Hematopoietic multipotent progenitor cell treated with erythropoietin and hydrocortisone succinate and interleukin-3 and kit ligand, for 4 days (in vitro differentiated cells): ENCODE measurements at places on chromosomes 3 and 15.

DNA sequence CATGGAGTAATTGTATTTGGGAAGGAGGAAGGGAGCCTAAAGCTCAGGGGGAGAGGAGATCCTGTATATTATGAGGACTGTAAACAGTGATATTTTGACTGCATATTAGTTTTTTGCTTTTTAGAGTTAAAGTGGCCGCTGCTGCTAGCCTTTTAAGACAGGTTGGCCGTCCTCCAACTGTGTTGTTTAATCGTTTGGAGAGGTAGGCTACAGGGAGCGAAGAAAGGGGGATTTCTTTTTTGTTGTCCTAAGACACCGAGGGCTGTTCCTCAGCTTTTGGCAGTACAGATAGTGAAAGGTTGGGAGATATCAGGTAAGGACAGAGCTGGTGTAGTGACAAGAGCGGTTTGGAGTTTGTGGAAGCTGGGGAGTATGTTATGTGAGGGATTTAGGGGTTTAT, 38.2 kb upstream of the RNF7 start:
- no peak for DNase-seq

DNA sequence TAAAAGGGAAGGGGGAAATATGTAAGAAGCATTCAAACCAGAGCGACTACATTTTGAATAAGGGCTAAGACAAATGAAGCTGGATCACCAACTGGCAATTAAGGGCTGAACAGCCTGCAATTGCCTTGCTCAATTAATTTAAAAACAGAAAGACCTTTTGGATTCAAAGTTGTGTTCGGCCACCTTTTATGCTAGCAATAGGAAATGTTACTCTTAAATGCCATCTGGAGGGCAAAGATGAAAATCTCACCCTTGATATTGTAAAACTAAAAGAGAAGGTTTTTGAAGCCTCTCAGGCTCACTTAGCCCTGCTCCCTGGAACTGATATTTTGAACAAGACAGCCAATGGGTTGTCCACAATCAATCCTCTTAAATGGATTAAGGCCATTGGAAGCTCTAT, 44.2 kb downstream of the ACAD9 start:
- DNase-seq: peak; percentile 40

- peak; percentile 96 for DNase-seq
Measured at GRCh38 chr15:73950831-73951561, 24.7 kb downstream of the LOXL1 start.

DNA sequence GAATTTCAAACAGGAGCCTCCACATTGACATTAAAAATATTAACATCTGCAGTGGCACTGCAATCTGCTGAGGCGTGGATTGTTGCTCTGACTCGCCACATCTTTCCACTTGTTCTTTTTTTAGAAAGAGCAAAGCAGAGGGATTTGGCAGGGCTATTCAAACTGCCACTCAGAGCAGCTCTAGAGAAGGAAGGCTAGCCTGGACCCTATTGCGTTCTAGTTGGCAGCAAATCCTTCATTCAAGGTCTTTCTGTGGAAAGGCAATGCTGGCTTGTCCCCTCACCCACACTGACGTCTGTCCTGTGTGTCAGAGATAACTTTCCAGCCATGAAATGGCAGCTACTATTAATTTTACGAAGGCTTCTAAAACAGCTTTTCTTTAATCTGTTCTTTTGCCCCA, 483.2 kb upstream of the SGO1 start:
- no peak for DNase-seq

DNA sequence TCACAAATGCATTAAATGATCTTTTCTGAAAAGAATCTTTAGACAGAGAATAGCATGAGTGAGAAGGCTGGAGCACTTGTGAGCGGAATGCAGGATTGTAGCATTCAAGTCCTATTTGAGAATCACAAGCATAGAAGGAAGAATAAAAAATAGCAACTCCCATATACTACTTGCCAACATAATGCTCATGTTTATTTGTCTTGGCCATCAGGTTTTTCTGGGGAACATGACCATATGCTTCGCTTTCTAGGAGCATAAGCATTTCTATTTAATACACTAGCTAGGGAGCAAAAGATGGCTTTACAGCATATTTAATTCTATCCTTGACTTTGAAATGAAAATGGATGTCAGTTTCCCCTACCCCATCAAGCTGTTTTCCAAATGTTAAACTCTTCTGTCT, 170.3 kb upstream of the MITF start:
- no peak for DNase-seq

GRCh38 chr3:119862616-119863015, 80.7 kb downstream of the NR1I2 start:
- DNase-seq: no peak

- DNase-seq: no peak
Measured at GRCh38 chr3:149003653-149004305, 12.4 kb downstream of the GYG1 start.

- DNase-seq: peak; percentile 90
Measured at GRCh38 chr3:48507256-48508061, 3.5 kb upstream of the SHISA5 start.

- no peak for DNase-seq
Measured at GRCh38 chr15:58932710-58933280, 684 bp downstream of the SLTM start.

GRCh38 chr15:96115642-96116041, 214.9 kb upstream of the NR2F2 start:
- DNase-seq: no peak

GRCh38 chr3:141477224-141477623, 9.6 kb upstream of the RASA2 start:
- no peak for DNase-seq

DNA sequence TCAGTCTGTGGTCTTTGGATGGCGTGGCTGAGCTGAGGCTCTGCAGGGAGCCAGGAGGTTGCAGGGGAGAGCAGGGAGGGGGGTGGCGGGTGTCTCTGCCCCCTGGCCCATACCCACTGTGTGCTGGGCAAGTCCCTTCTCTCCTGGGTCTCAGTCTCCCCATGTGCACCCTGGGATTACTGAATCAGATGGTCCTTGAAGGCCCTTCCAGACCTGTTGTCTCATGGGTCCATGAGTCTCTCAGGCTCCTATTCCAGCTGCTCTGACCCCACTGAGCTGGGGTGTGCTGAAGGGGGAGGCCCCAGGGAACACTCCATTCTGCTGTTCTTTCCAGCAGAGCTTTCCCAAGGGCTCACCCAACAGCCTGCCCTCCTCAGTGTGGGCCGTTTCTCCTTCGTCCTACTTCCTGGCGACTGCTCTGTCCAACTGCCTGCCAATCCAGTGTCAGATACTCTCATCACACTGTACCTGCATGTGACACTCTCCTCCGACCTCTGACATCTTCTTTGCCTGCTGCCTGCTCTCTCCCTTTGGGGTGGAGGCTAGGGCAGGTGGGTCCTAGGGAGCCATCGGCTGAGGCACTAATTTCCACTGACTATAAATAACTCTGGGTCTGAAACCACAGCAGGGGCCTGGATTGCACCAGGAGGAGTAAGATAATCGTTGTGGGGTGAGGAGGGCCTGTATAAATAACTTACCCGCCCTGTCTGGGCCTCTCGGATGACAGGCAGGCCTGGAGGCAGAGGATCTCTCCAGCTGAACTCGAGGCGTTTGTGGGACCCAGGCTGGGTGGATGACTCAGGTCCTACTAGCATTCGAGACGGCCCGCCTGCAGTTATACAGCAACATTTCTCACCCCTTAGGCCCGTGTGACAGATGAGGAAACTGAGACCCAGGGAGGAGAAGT, 67.1 kb downstream of the ATP2B2 start:
- DNase-seq: peak; percentile 84

DNA sequence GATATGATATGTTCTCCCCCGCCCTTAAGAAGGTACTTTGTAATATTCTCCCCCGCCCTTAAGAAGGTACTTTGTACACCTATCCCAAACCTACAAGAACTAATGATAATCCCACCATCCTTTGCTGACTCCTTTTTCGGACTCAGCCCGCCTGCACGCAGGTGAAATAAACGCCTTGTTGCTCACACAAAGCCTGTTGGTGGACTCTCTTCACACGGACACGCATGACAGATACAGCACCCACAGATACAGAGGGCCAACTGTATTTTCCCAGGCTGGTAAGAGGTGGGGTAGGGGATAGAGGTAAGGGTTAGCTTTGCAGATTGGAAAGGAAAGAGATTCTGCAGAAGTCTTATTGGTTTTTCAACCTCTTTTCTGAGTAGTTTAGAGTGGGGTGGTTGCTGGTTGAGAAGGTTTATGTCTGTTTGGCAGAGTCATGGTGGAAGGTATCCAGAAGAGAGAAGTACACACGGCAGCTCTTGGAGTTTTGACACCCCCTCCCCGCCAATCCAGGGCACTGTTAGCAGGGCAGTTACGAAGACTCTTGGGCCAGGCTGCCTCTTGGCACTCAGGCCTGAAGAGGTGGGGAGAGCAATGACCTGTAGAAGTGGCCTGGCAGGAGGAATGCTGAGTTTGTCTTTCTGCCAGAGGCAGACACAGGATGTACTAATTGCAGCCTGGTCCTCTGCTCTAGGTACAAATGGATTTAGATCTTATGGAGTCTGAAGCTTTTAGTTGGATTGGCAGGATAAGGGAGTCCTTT, 36.0 kb upstream of the IDH2 start:
- no peak for DNase-seq
